ENCODE measurements at places on chromosomes 4 and X.

- no peak for DNase-seq
These were observed 842.8 kb downstream of the CCSER1 start for GRCh38 chr4:90970021-90970420.

- no peak for DNase-seq
These were observed 231.5 kb upstream of the AGTR2 start for GRCh38 chrX:115939070-115939469.

GRCh38 chrX:111259559-111259958 is 10.7 kb downstream of the CAPN6 start:
- peak; percentile 36 for DNase-seq

DNA sequence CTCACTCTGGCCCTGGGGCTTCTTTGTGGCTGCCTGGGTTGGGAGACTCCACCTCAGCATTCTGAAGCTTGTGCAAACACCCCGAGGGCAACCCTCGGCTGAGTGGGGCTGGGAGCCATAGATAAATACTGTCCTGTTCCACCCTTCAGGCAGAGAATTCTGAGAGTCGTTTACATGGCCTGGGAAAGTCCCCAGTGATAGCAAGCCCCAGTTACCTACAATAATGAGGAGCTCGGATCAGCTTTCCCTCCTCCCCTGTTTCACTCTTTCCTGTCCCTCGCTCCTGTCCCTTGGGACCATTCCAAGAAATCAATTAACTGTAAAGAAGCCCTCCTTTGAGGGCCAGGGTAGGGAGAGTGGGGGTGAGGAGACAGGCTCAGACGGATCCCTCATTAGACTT is 31.6 kb upstream of the DDX3X start:
- DNase-seq, result peak; percentile 74

- DNase-seq, result no peak
These were observed 206.1 kb upstream of the KLF8 start for GRCh38 chrX:56025872-56026571.

- DNase-seq, result no peak
These were observed 584.4 kb upstream of the AADAT start for GRCh38 chr4:170674176-170674575.

GRCh38 chr4:141329174-141329569 is 108.5 kb downstream of the ZNF330 start:
- DNase-seq, result no peak

DNA sequence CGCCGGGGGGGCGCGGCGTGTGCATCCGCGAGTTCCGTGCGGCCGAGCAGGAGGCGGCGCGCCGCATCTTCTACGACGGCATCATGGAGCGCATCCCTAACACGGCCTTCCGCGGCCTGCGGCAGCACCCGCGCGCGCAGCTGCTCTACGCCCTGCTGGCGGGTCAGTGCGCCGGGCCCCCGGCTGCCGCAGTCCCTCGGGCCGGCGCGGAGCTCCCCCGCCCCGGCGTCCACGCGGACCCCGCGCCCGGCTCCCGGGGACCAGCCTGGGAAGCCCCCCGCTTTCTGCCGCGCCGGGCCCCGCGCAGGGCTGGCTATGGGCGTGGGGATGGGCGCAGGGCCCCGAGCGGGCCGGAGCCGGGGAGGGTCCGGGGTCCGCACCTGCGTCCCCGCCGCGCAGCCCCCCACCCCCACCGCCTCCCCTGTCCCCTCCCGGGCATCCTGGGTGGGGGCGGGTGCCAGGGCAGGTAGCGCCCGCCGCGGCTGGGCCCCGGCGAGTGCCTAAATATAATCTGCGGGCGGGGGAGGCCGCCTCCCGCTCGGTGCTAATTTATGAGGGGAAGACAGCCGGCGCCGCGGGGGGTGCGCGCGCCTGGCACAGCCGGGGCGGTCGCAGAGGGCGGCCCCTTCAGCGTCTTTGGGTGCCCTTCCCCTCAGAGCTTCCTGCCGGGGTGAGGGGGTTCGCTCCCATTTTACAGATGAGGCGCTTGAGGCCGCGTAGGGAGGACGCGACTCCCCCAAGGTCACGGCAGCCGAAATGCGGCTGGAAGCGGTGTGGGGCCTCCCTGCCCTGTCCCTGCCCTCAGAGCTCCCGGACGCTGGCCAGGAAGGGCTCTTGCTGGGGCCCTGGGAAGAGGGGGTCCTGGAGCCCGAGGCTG is 837 bp downstream of the NAT8L start:
- DNase-seq, result peak; percentile 60

GRCh38 chrX:37796805-37797204 is 16.9 kb downstream of the CYBB start:
- no peak for DNase-seq

GRCh38 chrX:118536687-118537461 is 41.3 kb downstream of the DOCK11 start:
- peak; percentile 13 for DNase-seq

DNA sequence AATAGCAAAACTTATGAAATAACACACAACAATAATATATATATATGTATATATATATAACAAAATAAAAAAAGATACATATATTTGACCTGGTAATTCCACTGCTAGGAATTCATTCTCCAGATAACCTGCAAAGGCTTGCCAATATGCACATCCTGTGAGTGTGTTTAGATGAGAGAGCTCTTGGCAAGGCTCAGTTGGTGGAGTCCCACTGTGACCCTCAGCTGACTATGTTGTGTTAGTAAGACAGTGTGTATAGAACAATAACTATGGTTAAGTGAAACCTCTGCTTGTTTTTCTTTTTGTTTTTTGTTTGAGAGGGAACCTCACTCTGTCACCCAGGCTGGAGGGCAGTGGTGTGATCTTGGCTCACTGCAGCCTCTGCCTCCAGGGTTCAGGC is 39.5 kb upstream of the RBMX start:
- DNase-seq, result peak; percentile 28

GRCh38 chrX:53479301-53479700 is 45.1 kb upstream of the HSD17B10 start:
- peak; percentile 52 for DNase-seq

DNA sequence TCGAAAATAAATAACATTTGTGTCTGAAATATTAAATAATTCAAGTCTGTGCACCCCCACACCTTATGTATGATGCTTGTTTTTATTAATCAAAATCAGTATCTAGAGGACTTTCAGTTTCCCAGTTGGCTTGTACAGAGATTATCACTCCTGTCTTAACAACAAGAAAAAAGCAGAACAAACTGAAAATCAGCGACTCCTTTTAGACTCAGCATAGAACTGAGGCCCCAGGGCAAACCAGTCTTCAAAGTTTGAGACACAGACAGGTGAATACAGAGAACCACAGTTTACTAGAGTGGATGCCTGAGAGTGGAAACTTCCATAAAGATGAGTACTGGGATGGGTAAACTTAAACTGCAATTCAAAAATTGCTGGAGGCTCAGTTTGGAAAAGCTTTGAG is 142.8 kb upstream of the KLF8 start:
- DNase-seq, result no peak

- DNase-seq, result no peak
These were observed 14.0 kb upstream of the TMEM156 start for GRCh38 chr4:39046249-39046648.

GRCh38 chr4:79087071-79087470 is 147.8 kb upstream of the PAQR3 start:
- DNase-seq, result no peak

GRCh38 chr4:10056334-10057022 is 35.2 kb upstream of the SLC2A9 start:
- DNase-seq, result no peak

GRCh38 chr4:181504924-181505323 is 738.3 kb upstream of the TENM3 start:
- peak; percentile 97 for DNase-seq

GRCh38 chrX:16114611-16115010 is 8.8 kb upstream of the GRPR start:
- no peak for DNase-seq

Data from NCI-H69 (cell line).